ENCODE measurements at places on chromosomes 6 and 20.

DNA sequence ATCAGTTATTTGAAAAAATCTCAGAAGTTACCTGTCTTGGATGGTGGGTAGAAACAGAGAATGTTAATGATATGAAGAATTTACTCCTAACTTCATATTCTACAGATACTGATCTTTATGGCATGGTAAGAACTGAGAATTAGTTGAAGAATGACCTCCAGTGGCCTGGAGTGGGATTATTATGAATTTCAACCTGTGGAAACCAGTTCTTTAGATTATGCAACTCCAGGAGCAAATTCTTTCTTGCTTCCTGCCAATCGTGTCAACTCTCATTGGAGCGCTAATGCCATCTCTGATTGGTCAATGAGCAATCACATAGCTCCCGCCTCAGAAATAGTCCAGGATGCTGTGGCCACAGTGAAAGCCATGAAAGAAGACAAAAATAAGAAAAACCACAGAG, 40.6 kb downstream of the LYRM2 start:
- peak; percentile 15 for DNase-seq

DNA sequence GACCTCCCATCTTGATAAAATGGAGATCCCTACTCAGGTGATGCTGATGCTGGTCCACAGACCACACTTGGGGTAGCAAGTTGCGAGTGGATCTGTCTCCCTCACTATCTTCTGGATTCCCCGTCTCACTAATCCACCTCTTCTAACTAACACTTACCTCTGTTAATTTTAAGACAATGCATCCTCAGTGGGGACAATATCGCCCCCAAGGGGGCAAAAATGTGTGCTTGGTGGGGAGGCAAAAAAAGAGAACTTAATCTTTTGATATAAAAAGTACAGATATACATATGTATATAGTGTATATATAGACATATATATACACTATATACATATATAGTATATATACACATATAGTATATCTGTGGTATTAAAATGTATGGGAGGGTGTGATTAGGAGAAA, 4.3 kb downstream of the LRFN2 start:
- no peak for DNase-seq

DNA sequence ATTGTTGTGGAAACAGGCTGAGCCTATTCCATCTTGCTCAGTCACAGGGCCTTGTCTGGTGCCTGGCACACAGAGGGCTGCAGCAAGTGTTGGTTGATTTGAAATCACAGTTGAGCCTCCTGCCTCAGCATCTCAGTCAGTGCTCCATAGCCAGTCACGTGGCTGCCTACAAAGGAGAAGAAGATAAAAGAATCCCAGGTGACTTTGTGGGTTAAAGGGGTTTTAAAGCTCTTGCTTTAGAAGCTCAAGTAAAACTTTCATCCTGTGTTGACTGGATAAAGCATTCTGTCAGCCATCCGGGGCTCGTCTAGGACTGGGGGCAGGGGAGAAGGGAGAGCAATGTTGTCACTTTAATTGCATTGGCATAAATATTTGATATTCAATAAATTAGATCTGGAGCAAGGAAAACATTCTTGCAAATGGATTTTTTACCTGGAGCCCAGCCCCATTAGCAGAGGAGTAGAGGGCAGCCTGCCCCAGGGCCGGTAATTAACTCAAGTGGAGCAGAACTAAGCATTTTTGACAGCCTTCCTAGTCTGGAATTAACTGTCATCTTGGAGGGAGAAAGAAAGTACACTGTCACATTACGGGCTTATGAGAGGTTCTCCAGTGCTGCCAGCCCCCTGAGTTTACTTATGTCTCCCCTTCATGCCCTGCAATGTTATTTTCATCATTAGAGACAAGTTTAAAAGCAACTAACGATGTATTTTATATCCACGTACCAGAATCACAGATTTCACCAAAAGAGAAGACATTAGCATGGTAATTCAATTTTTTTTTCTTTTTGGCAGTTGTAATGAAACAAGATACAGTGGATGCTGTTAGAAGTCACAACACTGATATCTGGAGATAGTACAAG, 71.7 kb upstream of the GTSF1L start:
- no peak for DNase-seq

GRCh38 chr6:148830614-148831013, 83.8 kb downstream of the UST start:
- DNase-seq, result no peak

- no peak for DNase-seq
Observed at GRCh38 chr6:31689249-31690110, 8.6 kb upstream of the LY6G5C start.

- DNase-seq, result no peak
Observed at GRCh38 chr6:142349215-142349823, 47.5 kb downstream of the ADGRG6 start.

GRCh38 chr6:68975064-68975463, 340.0 kb downstream of the ADGRB3 start:
- DNase-seq, result peak; percentile 22

DNA sequence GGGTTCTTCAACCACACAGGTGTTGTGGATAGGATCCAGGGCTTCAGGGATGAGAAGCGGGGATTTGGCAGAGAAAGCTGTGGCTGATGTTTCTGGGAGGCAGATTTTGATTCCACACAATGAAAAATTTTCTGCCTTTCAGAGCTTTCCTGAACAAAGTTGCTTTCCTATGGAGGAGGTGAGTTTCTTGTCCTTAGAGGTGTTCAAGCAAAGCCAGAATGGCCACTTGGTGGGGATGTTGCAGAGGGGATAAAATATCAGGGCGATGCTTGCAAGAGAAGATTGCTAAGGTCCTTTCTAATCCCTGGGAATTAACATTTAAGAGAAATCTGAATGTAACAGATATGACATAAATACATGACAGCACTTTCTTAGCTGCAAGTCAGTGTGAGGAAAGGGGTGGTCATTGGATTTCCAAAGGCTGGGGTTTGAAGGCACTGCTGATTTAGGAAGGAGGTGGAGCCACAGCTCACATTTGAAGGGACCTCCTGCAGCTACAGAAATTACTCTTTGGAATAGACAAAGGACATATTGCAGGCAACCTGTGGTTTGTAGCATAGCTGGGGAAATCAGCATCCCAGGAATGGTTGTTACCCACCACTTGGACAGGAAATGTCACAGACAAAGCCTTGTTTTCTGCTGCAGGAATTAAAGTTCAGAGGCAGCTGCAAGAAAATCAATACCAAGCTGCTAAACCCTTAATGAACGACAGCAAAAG, 271.1 kb upstream of the CHD6 start:
- DNase-seq, result peak; percentile 16

GRCh38 chr6:121430514-121431460, 4.7 kb upstream of the GJA1 start:
- DNase-seq, result no peak

- DNase-seq, result no peak
Observed at GRCh38 chr6:29793036-29793356, 34.6 kb upstream of the HLA-G start.

GRCh38 chr20:24432046-24432442, 37.4 kb upstream of the SYNDIG1 start:
- no peak for DNase-seq

DNA sequence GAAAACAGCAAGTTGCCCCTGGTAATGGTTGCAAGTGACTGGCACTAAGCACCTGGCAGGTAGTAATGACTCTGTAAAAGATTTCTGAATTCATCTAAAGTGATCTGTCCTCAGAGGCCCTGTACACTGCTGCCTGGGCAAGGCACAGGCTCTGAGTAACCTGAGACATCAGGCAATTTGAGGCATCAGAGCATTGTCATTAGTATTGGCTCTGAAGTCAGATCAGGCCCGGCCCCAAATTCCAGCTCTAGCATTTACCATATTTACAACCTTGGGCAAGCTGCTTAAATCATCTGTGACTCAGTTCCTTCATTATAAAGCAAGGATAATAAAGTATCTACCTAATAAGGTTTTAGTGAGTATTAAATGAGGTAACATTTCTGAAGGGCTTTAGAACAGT, 17.3 kb upstream of the TENT5A start:
- DNase-seq, result no peak

GRCh38 chr6:162618448-162619002, 109.0 kb downstream of the PRKN start:
- DNase-seq, result no peak

- DNase-seq, result no peak
Observed at GRCh38 chr20:8073024-8073832, 53.7 kb upstream of the TMX4 start.

GRCh38 chr6:14540276-14540675, 422.7 kb downstream of the CD83 start:
- DNase-seq, result no peak

DNA sequence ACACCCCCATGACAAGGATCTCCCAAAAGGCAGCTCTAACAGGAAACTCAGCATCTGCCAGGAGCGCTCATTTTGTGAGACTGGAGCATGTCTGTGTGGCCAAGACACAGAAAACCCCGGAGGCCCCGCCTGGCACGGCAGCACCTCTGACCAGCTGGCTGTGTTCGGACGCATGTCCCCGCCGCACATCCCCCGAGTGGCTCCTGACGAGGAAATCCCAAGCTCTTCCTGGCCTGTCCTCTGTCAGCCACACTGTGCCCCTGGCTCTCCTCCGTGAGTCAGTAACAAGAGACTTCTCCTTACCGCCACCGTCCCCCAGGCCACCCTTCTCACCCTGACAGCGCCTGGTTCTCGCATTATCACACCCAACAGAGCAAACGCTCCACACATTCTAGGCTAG, 14.4 kb downstream of the SLC2A4RG start:
- DNase-seq, result no peak

DNA sequence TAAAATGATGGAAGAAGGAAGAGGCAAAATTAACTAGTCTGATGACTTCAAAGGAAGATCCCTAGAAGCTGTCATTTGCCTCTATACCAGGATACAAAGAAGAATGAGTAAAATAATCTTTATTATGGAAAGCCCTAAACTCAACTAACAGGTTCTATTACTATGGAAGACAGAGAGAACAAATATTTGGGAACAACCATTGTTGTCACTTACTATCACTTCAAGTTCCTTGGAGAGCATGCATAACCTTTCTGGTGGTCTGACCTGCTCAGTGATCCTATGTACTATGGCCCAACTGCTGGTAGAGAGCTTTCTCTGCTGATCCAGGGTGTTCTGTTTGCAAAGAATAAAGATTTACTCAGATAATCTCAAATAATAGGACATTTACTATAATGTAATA, 62.8 kb upstream of the TASP1 start:
- no peak for DNase-seq

GRCh38 chr6:50905297-50905696, 86.6 kb downstream of the TFAP2B start:
- no peak for DNase-seq

DNA sequence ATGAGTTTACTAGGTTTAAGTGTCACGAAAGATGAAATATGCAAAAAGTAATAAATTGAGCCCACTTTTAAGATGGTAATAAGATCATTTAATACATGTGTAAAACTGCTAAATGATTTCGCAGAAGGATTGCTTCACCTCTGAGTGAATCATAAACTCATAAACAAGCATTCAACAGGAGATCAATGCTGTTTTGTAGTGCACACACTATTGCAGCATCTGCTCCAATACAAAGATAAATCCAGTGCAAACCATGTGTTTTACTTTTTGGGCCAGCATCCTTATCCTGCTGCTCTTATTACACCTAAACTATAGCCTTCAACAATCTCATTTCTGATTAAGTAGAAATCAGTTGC, 400.1 kb downstream of the NKAIN2 start:
- DNase-seq, result no peak

- no peak for DNase-seq
Observed at GRCh38 chr6:36539814-36540568, 7.3 kb downstream of the STK38 start.

DNA sequence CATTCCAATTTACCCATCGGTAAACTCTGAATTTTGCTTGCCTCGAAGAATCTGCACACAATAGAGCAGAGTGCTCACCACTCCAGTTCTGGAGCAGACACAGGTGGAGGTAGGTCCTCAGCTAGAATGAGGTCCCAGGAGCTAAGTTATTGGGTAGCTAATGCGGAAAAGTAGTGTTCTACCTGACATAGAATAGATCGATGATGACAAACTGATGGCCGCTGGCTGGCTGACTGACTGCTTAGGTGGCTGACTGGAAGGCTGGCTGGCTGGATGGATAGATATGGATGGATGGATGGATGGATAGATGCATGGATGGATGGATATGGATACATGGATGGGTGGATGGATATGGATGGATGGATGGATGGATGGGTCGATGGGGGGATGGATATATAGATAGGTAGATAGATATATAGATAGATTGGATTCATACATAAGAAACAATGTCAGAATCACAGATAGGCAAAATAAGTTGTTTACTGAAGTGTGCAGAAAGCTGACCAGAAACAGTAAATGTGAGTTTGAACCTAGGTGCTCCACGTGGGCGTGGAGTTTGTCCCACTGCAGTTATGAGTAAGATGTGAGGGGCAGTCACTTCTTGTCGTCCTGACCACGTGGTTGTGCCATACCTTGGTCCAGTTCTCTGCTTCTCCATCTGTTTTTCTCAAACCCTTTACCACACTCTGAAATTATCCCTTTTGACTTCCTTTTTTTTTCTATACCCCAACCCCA, 62.1 kb downstream of the TBXT start:
- DNase-seq, result no peak

- DNase-seq, result peak; percentile 98
Observed at GRCh38 chr20:63835021-63835858, 4.2 kb upstream of the ZBTB46 start.

DNA sequence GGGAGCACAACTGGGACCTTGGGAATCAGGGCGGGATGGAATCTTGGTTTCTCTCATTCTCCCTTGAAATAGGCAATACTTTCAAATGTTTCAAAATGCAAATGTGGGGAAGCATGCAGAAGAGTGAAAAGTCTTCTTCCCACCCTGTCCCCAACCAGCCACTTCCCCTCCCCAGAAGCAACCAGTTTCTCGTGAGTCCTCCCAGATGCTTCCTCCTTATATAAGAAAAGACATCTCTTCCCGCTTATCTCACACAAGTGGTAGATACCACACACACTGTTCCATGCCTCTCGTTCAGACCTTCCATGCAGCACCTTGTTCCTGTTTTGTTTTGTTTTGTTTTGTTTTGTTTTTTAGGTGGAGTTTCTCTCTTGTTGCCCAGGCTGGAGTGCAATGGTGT, 25.1 kb downstream of the HCK start:
- DNase-seq, result no peak

GRCh38 chr6:46985943-46986342, 56.2 kb downstream of the ADGRF1 start:
- no peak for DNase-seq

DNA sequence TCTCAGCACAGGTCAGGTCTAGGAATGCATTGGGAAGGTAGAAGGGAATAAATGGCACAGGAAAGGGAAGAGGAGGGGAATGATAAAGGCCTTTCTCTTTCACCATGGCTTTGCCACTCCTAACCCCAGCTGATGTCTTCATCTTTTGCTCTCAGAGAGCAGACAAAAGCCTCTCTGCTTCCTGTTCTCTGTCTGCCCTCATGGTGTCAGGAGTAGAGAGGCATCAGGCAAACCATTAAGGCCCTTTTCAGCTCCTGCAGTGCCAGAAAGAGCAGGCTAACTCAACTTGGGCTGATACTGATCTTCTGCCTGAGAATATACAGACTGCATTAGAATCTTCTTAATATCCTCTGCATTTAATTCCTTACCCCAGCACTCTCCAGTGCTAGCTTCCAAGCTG, 48.0 kb upstream of the STXBP5 start:
- no peak for DNase-seq

- DNase-seq, result no peak
Observed at GRCh38 chr6:159978291-159979135, 9.6 kb downstream of the IGF2R start.

- DNase-seq, result no peak
Observed at GRCh38 chr6:14545496-14545895, 427.9 kb downstream of the CD83 start.

GRCh38 chr6:34993213-34993612, 104.2 kb downstream of the ANKS1A start:
- DNase-seq, result no peak

Measured in NCI-H446 (cell line).